ENCODE measurements at places on chromosomes 6 and 20. TPM values are rescaled to one million over a fixed set of nuclear protein-coding genes. Genes with fewer than 3 reads are reported as not detected.

- DNase-seq = no peak
Measured at GRCh38 chr20:17833036-17833674, 133.4 kb downstream of the BANF2 start.

DNA sequence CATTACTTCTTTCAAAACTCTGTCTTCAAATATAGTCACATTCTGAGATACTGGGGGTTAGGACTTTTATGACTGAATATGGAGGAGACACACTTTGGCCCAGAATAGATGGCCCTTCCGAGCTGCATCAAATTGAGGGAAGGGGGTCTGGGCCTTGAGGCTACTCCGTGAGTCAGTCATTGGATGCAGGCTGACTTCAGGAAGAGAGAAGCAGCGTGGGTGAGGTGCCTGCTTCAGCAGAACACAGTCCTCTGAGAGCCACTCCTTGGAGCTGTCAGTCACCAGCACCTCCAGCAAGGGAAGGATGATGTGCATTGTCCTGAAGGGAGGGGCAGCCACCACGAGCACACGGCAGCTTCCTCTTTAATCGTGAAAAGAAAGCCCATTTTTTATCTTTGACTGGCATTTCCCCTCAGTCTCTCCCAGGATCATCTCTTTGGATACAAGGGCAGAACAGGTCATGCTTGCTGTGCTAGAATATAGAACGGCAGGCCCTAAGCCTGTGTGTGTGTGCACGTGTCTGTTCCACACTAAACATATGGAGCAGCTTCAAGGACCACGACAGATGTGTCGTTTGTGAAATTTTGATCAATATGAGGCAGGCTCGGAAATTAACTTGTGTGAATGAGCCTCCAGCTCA lies 721.6 kb downstream of the KIF16B start:
- DNase-seq = no peak

- no peak for DNase-seq
Measured at GRCh38 chr6:150710236-150710635, 110.6 kb downstream of the PLEKHG1 start.

DNA sequence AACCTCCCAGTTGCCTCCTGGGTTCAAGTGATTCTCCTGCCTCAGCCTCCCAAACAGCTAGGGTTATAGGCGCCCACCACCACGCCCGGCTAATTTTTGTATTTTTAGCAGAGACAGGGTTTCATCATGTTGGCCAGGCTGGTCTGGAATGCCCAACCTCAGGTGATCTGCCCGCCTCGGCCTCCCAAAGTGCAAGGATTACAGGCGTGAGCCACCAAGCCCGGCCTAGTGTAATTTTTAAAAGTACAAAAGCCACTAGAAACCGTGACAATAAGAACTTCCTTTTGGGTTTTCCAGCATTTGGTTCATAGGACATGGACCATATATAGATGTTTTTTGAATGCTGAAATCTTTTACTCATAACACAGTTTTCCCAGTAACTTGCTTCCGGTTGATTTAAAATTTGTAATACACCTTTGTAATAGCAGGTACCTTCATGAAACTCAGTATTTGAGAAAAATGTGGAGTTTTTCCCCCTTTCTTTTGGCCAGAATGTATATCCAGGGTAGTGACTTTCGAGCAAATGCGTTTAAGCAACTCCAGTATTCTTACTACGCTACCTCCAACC lies 467 bp downstream of the PXT1 start:
- DNase-seq = no peak

DNA sequence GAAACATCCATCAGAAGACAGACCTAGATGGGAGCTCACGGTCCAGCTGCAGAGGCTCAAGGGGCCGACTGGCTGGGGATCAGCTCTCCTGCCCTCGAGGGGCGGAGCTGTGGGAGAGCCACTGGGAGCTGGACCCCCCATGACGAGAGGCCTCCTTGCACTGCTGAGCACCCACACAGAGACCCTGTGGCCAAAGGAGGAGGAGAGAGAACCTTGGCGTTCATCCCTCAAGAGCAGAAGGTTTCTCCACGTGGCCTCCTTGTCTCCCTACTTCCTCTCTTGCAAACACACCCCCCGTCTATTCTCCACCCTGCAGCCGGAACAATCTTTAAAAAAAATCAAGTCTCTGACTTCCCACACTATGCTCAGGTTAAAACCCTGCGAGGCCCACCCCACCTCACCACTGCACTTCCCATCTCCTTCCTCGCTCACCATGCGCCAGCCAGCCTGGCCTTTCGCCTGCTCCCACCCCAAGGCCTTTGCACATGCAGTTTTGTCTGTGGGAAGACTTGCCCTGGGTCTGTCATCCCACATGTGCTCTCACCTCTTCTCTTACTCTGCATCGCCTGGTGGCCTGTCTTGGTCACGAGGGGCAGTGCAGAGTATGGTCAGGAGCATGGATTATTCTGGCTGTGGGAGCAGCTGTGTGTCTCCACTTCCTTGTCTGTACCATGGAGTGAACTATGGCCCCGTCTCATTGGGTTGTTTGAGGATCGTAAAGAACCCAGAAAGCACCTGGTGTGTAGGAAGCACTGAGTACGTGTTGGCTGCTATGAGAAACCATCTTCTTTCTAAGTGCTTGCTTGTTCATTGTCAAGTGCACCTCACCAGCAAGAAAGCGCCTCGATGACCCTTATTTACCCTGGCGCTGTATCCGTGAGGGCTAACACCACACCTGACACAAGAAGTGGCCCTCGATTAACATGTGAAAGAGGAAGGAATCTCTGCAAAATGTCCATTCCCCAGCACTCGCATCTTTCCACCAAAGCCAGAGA lies 32.9 kb downstream of the PMEPA1 start:
- no peak for DNase-seq

DNA sequence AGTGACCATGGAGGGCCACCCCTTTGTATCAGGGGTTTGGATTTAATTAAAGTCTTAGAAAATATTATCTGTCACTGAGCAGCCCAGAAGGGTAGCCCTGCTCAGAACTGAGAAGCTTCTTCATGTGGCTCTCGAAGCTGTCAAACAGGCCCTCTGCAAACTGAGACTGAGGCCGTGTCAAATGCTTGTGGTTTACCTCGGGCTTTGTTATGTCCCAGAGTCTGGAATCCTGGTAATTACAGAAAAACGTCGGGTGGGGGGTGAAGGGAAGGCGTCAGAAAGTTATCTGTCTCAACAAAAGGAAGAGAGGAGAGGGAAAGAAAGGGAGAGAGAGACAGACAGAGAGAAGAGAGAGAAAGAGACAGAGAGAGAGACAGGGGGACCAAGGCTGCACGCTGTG lies 200.8 kb downstream of the BMP7 start:
- DNase-seq = no peak

GRCh38 chr6:87815449-87815848 lies 113.4 kb upstream of the AKIRIN2 start:
- DNase-seq = no peak

PRL gene
- not detected for total RNA-seq

TRIM31 gene
- total RNA-seq = not detected

RCAN2 gene
- 235 TPM for total RNA-seq

BTN1A1 gene
- not detected for total RNA-seq

Measured in aorta (tissue), 5 donors.